ENCODE measurements at places on chromosomes 1 and 21.

DNA sequence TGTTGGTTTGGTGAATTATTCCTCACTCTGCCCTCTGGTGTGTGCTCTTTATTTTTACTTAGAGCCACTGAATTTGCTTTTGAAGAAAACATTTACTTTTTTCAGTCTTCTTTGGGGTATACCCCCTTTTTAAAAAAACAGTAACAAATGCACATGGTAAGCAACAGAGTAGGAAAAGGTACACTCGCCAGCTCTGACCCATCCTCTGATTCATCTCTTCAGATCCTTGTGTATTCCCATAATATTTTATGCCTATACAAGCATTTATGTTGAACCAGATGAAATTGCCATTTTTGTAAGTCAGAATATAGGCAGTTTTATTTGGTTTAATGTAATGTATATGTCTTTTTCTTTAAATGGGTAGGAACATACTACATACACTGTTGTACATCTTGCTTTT is 28.3 kb downstream of the TTC3 start:
- DNase-seq, result no peak

GRCh38 chr1:18795002-18795689 is 64.3 kb downstream of the TAS1R2 start:
- no peak for DNase-seq

GRCh38 chr21:14547834-14548513 is 1.9 kb upstream of the SAMSN1 start:
- DNase-seq, result no peak

GRCh38 chr1:173867141-173867752 is 542 bp downstream of the GAS5 start:
- DNase-seq, result no peak

- DNase-seq, result no peak
Measured at GRCh38 chr1:21657456-21658190, 11.5 kb downstream of the RAP1GAP start.

DNA sequence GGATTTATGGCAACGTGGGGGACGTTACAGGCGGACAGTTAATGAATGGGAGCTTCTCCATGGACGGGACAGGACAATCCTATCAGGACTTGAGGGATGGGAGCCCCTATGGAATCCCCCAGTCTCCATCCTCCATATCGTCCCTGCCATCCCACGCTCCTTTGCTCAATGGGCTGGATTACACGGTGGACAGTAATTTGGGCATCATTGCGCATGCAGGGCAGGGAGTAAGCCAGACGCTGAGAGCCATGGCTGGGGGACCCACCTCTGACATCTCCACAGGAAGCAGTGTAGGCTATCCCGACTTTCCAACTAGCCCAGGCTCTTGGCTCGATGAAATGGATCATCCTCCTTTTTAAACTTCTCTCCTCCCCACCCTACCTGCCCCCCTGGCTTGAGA is 44.2 kb downstream of the LHX4 start:
- DNase-seq, result no peak

DNA sequence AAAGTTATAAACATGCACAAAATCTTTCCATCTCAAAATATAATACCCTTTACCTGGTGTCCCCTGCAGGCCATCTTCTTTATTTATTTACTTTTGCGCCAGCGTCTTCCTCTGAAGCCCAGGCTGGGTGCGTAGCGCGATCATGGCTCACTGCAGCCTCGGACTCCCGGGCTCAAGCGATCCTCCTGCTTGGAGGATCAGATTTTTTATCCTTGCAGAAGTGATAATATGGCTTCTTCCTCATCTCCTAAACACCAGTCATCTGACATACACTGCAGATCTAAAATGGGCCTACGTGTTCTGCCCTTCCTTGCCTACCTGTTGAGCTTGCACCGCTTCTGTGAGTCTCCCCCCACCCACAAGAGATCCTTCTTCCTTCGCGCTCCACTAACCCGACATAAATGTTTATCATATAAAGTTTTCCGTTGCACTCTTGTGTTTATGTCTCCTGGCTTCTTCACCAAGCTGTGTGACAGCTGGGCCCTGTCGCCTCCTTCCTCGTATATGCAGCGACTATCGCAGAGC is 506 bp upstream of the SRP9 start:
- DNase-seq, result peak; percentile 45

- no peak for DNase-seq
Measured at GRCh38 chr1:161089251-161089924, at the start of gene NECTIN4. Gene NECTIN4 (minus strand): TSS chr1:161089558. CDS start chr1:161089296, 262 bp downstream.

- DNase-seq, result no peak
Measured at GRCh38 chr1:224300346-224300745, 29.6 kb downstream of the NVL start.

DNA sequence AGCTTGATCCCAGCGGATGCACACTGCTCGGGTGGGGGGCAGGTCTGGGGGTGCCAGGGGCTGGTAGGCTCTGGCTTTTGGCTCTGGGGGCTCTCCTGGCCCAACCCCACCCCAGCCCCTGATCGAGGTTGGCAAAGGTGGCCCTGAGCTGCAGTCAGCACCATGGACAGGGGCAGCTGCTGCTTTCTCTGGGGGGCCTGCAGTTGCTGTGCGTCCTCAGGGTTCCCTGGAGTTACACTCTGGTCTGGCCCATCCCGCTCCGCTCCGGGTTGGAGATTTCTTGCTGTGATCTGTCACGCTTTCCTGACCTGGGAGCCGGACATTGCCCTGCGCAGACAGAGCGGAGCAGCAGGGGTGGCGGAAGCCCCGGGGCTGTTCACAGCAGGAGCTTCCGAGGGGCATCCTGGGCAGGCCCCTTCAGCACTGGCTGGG is 8.0 kb upstream of the PLCH2 start:
- no peak for DNase-seq

DNA sequence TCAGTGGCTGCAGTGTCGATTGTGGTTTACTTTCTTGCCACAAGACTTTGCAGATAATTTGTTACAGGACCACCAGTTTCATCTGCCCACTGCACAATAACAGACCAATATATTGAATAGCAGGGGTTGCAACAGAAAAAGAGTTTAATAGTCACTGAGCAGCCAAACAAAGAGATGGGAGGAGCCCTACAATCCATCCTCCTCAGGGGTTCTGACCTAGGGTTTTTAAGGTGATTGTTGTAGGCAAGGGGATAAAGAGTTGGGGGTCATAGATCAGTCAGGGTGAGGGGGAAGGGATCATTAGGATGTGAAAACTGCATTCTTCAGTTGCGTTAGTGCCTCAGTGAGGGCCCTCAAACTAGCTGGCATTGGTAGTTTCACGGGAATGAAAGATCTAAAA is 110.7 kb upstream of the OLFM3 start:
- no peak for DNase-seq

GRCh38 chr1:89810880-89811279 is 10.0 kb upstream of the LRRC8D start:
- DNase-seq, result peak; percentile 73

DNA sequence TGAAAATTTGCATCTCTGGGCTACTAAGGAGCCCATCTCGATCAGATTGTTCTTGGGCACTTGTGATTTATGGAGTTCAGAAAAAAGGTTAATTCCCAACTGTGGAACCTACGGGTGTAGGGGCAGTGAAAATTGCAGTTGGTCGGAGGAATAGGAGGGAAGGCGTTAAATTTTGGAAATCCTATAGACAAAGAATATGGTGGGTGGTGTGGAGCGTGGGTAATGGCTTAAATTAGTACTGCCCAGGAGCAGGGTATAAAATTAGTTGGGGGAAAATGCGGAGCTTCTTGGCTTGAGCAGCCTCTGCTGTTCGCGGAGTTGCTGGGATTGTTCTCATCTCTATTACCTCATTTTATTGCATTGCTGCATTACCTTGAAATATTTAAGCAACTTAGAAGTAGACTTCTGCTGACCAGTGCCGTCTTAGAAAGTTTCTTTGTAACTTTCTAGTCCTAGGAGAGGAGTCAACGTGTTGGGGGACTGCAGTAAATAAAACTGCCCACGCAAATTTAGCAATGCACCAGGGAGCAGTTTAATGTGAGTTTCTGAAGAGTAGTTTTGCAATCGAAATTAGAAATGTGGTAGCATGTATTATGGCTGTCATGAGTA is 514 bp downstream of the S1PR1 start:
- no peak for DNase-seq

DNA sequence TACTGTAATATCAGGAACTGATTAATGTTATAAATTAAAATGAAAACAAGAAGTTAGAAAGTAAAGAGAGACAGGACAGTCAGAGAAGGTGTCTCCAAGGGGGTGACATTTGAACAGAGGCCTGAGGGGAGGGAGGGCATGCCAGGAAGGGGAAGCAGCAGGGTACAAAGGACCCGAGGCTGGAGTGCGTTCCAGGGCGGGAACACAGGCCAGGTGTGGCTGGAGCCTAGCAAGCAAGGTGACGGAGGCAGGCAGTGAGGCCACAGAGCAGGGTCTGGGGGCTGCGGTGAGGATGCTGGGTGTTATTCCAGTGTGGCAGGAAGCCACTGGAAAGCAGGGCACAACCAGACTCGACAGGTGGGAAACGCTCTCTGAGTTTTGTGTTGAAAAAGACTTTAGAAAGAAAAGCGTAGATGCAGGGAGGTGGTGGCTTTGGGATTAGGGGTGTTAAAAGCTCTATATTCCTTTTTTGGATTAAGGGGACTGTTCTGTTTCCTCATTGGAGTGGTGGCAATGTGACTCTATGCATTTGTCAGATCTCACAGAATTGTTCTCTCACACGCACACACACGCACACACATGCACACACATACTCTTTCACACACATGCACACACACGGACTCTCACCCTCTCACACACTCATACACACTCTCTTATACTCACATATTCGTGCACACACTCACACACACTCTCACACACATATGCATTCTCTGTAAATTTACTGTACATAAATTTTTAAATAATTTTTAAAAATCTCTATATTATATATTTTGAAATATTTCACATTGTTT is 124.5 kb downstream of the GLIS1 start:
- no peak for DNase-seq

GRCh38 chr1:107875689-107876088 is 89.3 kb downstream of the VAV3 start:
- DNase-seq, result no peak

DNA sequence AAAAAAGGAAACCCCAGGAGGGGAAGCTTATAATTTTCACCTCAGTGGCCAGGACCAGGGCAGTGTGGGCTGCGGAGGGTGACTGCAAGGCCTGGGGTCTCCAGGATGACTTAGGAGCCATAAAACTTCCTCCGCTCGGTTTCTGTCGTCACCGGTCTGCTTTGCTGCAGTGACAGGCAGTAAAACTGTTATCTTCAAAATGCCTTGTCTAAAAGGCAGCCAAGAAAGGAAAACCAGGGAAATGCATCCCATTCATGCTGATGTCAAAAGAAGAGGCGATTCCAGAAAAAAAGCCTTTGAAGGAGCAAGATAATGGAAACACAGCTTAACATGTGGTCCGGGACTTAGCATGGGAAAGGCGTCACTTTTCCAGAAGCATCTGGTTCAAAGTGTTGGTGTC is 42.0 kb downstream of the COL6A1 start:
- no peak for DNase-seq

GRCh38 chr1:22826604-22827580 is 116.3 kb downstream of the EPHB2 start:
- DNase-seq, result no peak

GRCh38 chr1:15014516-15014915 is 139.0 kb upstream of the TMEM51 start:
- DNase-seq, result no peak

- no peak for DNase-seq
Measured at GRCh38 chr1:198254948-198255347, 98.2 kb downstream of the NEK7 start.

DNA sequence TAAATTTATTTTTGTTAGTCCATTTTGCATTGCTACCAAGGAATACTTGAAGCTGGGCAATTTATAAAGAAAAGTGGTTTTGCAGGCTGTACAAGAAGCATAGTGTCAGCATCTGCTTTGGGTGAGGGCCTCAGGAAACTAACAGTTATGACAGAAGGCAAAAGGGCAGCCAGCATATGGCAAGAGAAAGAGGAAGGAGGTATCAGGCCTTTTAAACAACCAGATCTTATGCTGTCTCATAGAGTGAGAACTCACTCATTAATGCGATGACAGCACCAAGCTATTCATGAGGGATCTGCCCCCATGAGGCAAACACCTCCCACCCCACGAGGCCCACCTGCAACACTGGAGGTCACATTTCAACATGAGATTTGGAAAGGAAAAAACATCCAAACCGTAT is 898.4 kb downstream of the KCNT2 start:
- no peak for DNase-seq

- no peak for DNase-seq
Measured at GRCh38 chr1:38560457-38560856, 299.1 kb downstream of the RRAGC start.

- DNase-seq, result no peak
Measured at GRCh38 chr1:115364780-115365155, 26.7 kb upstream of the NGF start.

GRCh38 chr1:119266858-119267257 is 101.7 kb upstream of the HAO2 start:
- DNase-seq, result no peak

DNA sequence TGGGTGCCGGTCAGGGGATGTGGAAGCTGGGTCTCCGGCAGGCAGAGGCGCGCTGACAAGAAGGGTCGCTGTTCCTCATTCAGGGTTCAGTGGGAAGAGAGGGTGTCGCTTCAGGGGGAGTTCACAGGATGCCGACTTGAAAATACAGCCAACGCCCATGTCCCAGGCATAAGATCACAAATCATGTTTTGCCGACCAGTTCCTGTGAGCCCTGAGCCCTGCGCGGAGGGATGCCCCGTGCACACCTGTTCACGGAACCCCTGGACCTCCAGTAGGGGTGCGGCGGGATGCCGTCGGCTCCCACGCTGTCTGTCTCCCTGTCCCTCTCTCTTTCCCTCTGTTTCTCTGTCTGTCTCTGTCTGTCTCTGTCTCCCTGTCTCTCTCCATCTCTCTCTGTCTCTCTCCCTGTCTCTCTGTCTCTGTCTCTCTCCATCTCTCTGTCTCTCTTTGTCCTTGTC is 26.8 kb downstream of the TP73 start:
- no peak for DNase-seq

- no peak for DNase-seq
Measured at GRCh38 chr1:29635501-29636263, 399.4 kb downstream of the PTPRU start.

GRCh38 chr1:25080294-25081209 is 150.5 kb upstream of the RUNX3 start:
- DNase-seq, result no peak

GRCh38 chr1:112870887-112871646 is 84.9 kb downstream of the SLC16A1 start:
- no peak for DNase-seq

- DNase-seq, result no peak
Measured at GRCh38 chr1:162218975-162219374, 149.5 kb downstream of the NOS1AP start.
